ENCODE measurements at places on chromosomes 7 and 10. TPM values are rescaled to one million over a fixed set of nuclear protein-coding genes. Genes with fewer than 3 reads are reported as not detected.

Gene ASB10
- total RNA-seq: not detected

Gene PNLIPRP1
- 0.57 TPM for total RNA-seq

Gene ASB13
- total RNA-seq: 7.4 TPM

Gene ASZ1
- total RNA-seq: not detected

Gene BICC1
- not detected for total RNA-seq

Gene CD36
- 0.68 TPM for total RNA-seq

Gene ASIC3
- total RNA-seq: 2.4 TPM

Gene TMEM270
- not detected for total RNA-seq

Gene HOXA7
- total RNA-seq: not detected

Gene PLEKHS1
- total RNA-seq: not detected

Gene NRCAM
- total RNA-seq: 0.69 TPM

Gene KIAA1549
- total RNA-seq: 0.27 TPM

Gene ADGRA1
- not detected for total RNA-seq

Measured in activated T-cell treated with anti-CD3 and anti-CD28 coated beads, Interleukin-2, amount 50 U/mL, for 4 hours (primary cell).